Putamen (tissue), 1 donor: ENCODE measurements at places on chromosomes 3 and 15.

GRCh38 chr3:10532939-10533736 lies 27.8 kb upstream of the ATP2B2 start:
- no peak for DNase-seq

- DNase-seq: no peak
These were observed 5.2 kb downstream of the CAPN3 start for GRCh38 chr15:42364529-42364928.

- DNase-seq: no peak
These were observed 244.2 kb upstream of the LRIG1 start for GRCh38 chr3:66744986-66745385.

- no peak for DNase-seq
These were observed 878.6 kb downstream of the CADM2 start for GRCh38 chr3:85837402-85837801.

GRCh38 chr3:104385421-104385820 lies 981.3 kb upstream of the ALCAM start:
- DNase-seq: no peak

GRCh38 chr3:170723241-170723640 lies 137.4 kb upstream of the SLC7A14 start:
- DNase-seq: no peak

DNA sequence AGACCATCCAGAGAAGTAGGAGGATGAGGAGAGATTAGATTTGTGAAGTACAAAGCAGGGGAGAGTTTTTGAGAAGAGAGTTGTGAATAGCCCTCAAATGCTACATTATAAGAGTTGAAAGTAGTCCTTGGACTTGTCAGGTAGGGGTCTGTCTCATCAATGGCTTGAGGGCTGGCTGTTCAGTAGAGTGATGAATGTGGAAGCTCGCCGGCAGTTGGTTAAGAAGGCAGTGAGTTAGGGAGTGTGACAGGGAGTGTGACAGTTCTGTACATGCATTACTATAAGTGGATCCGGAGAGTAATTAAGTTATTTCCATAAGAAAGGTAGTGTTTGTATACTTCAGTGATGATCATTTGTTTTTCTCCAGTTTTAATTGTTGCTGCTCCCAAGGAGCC lies 32.5 kb downstream of the SLMAP start:
- DNase-seq: no peak

DNA sequence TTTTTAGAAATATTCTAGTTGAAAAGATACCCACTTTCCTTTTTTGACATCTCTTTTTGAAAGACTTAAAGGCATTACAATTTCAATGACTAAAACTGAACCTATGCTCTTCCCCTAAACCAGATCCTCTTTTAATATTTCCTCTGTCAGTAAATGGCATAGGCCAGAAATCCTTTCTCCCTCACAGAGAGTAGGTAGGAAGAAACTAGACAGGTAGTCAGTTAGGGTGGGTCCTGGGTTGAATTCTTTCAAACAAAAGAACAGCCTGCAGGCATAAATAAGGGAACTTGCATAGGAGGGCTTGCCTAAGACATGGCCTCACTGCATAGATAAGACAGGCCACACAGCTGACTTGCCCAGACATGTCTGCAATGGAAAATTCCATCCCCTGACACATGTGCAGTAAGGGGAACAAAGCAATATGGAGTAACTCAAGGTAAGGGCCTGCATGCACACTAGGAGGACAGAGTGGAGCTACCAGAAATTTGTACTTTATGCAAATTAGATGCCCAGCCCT lies 23.1 kb downstream of the PLSCR5 start:
- DNase-seq: no peak

GRCh38 chr3:119899192-119899511 lies 117.3 kb downstream of the NR1I2 start:
- DNase-seq: no peak

DNA sequence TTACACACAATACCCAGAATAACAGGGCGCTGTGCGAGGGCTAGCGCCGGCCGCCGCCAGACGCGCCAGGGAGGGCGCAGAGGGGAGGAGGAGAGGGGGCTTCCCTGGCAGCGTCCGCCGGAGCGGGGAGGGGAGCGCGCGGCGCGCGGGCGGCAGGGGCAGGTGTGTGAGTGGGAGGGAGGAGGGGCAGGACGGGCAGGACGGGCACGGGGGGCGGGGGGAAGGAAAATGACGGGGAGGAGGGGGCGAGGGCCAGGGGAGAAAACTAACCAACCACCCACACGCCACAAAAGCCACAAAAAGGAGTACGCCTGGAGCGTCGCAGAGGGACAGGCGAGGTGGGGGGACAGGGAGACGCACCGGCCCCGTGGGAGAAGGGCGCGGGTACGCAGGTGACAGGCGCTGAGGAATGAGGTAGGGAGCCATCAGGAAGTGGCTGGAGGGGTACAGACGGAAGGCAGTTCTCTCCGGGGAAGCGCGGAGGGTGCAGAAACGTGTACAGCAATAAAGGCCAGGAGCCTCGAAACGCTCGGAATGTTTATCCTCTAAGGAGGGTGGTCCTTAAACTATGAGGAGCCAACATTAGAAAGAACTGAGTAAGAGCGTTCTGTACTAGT lies 610 bp upstream of the SATB1 start:
- no peak for DNase-seq

- DNase-seq: no peak
These were observed 819.9 kb upstream of the GBE1 start for GRCh38 chr3:82581350-82581749.

DNA sequence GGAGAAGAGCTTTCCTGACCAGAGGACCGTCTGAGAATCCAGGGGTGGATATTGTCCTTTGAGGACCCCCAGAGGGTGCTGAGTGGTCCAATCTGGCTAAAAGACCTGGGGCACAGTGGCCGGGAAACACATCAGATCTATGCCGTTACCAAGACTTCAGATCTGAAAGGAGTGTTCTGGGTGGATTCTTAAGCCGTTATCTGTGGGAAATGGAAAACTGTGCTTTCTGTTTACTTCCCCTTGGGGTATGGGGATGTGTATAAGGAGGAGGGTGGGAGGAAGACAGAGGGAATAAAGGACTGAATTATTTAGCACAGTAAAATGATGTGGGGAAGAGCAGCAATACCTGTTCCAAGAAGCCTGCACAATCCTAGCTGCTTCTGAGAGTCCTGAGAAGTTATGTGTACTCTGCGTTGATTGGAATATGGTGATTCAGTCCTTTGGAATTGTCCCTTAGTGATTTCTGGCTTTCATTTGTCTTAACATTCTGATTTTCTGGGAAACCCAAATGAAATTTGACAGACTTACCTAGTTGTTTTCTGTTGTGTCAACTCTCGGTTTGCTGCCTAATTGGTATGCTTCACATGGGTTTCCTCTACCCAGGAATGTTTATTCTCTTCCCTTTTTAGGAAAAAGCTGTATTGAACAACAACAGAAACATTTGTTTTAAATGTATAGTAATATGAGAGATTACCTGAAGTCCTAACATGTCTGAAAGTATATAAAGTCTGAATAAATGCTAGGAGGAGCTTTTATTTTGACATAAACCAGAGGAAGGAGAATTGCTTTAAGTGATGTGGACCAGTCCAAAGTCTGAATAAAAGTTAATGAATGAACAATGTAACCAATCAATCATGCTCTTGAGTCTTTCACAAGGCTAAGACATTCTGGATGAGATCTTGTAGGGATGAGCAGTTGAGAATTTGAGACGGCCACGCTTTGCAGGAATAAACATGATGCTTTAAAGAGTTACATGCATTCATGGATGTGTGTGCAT lies 427.1 kb upstream of the C2CD4B start:
- no peak for DNase-seq

GRCh38 chr3:72018343-72018984 lies 233.5 kb upstream of the PROK2 start:
- no peak for DNase-seq

DNA sequence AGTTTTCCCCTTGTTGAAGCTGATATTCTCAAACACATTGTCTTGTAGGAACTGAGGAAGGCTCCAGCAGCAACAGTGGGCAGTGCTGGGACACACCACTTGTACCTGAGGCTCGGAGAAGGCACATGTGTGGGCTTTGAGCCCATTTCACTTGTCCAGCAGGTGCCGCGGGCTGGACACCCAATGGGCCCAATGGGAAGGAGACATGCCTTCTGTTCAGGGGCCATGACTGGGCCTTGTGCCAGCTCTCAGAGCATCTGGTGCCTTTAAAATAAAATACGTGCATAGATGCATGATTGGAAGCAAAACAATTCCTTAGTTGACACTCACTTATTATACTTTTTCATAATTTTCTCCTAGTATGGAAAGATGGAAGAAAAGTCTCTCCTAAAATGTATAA lies 334.2 kb downstream of the KLF13 start:
- no peak for DNase-seq

GRCh38 chr3:74539876-74540275 lies 74.6 kb downstream of the CNTN3 start:
- DNase-seq: no peak

GRCh38 chr15:25051399-25052154 lies 96.8 kb downstream of the SNRPN start:
- no peak for DNase-seq

DNA sequence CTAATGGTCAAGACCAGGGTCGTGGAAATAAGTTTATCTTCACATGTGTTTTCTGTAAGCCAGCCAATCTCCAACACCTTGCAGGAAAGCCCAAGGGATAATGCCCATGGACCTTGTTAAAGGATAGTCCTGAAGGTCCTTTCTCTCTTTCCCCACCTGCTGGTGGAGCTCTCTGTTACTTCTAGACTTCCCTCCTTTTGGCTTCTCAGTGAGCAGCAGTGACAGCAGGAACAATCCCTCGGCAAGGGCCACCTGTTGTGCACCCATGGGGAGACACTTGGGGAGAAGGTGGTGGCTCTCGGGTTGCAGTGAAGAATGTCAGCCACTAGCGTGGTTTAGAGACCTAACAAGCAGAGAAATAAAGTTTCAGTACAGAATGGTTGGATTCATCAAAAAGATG lies 84.0 kb upstream of the OSBPL11 start:
- no peak for DNase-seq

DNA sequence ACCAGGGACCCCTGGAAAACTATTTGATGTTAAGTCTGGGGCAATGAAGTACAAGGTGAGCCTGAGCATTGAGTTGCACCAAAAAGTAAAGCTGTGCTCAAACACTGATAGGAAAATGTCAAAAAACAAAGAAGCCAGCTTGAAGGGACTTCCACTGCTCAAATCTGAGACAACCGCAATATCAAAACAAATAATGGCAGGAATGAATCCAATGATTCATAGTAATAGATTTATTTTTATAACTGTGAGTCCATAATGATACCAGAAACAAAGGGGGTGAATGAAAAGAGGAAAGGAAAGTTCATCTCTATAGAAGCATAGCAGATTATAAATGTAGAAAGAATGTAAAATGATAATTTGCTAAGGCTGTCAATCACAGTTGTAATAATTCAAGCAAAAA lies 237.3 kb upstream of the ZBTB20 start:
- DNase-seq: no peak

- DNase-seq: peak; percentile 96
These were observed 3.4 kb downstream of the PLXNB1 start for GRCh38 chr3:48426401-48426909.

DNA sequence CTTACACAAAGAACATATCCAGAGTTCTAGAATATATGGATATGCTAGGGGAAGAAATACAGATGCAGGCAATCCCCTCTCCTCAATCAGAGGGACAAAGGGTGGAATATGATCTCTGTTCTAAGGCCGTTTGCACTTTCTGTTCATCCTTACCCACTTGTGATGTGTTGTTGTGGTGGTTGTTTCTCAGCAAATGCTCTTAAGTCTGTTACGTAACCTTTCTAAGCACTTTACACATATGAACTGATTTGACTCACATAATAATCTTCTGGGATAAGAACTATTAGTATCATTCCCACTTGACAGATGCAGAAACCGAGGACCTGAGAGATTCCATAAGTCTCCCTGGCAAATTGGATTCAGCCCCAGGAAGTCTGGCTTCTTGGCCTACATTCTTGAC lies 40.5 kb downstream of the NGRN start:
- no peak for DNase-seq

DNA sequence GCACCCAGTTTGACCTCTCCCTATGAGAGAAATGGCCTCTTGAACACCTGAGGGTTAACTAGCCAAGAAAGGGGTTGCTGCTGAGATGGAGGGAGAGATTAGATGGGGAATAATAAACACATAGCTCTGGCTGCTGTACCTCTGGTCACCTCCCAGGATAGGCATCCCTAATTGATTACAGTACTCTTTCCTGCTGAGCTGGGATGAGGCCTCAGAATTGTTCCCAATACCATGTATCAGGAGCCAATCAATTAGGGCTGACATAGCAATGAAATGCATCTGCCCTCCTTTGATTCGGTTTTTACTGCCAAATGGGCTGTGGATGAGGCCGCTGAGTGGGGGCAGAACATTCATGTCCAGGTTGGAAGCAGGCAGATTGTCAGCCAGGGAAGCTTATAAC lies 339.4 kb upstream of the SLCO3A1 start:
- no peak for DNase-seq

GRCh38 chr3:63390710-63391230 lies 112.7 kb downstream of the SYNPR start:
- no peak for DNase-seq

- no peak for DNase-seq
These were observed 102.9 kb downstream of the SRGAP3 start for GRCh38 chr3:9146367-9147071.

DNA sequence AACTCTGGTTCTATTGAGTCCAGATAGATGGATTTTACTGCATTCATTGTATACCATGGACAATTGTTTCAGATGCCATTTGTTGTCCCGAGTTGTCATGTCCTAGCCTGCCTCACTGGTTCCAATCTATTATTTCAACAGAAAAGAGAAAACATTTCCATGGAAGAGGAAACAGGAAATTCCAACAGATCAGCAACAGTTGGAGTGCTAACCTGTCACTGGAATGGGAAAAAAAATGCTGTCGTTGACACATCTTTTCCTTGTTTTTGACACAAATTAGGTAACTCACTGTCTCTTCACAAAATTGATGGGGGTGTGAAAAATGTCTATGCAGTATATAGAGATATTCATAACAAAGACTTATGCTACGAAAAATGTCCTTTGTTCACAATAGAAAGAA lies 432.0 kb upstream of the TBL1XR1 start:
- DNase-seq: no peak

- no peak for DNase-seq
These were observed 99.6 kb upstream of the PFN2 start for GRCh38 chr3:150070271-150070670.
